Vein endothelial cell (primary cell): ENCODE measurements at places on chromosomes 11 and 22. TPM values are rescaled to one million over a fixed set of nuclear protein-coding genes. Genes with fewer than 3 reads are reported as not detected.

The TMPRSS5 gene
- total RNA-seq = 0.19 and 0.33 TPM in 2 replicates

The OR52I1 gene
- total RNA-seq = not detected in 2 replicates

The PKDREJ gene
- total RNA-seq = not detected in 2 replicates

The GLYATL2 gene
- total RNA-seq = not detected in 2 replicates

The OR2AG1 gene
- total RNA-seq = under 0.01 TPM in 1 of 2 replicates, not detected in the other

The BEST1 gene
- not detected in 2 replicates for total RNA-seq

The DUSP8 gene
- 0.57 and 1.3 TPM in 2 replicates for total RNA-seq

The NOL12 gene
- total RNA-seq = 15.0 and 21.0 TPM in 2 replicates

The CYTH4 gene
- under 0.01 and 0.10 TPM in 2 replicates for total RNA-seq

The PVALB gene
- total RNA-seq = not detected in 2 replicates

The YAP1 gene
- 54.2 and 68.9 TPM in 2 replicates for total RNA-seq

The C22orf15 gene
- 0.98 TPM in 1 of 2 replicates, not detected in the other for total RNA-seq

The IL17RA gene
- total RNA-seq = 8.3 and 10.1 TPM in 2 replicates

The C11orf86 gene
- total RNA-seq = not detected in 2 replicates

The CSNK2A3 gene
- total RNA-seq = 3.8 and 4.2 TPM in 2 replicates

The ZP1 gene
- not detected in 2 replicates for total RNA-seq

The NEFH gene
- total RNA-seq = 0.86 and 0.98 TPM in 2 replicates

The MMP12 gene
- total RNA-seq = not detected in 2 replicates

The FERMT3 gene
- total RNA-seq = 33.1 and 47.7 TPM in 2 replicates

The NTM gene
- under 0.01 and 0.29 TPM in 2 replicates for total RNA-seq

The GTF2H1 gene
- total RNA-seq = 67.9 and 85.9 TPM in 2 replicates

The MS4A14 gene
- total RNA-seq = not detected in 2 replicates

The MS4A12 gene
- not detected in 2 replicates for total RNA-seq

The KCNE3 gene
- 0.33 and 1.1 TPM in 2 replicates for total RNA-seq

The MAJIN gene
- not detected in 2 replicates for total RNA-seq

The APOBEC3B gene
- total RNA-seq = 0.98 and 2.9 TPM in 2 replicates

The SLC25A17 gene
- total RNA-seq = 16.7 and 19.7 TPM in 2 replicates

The ACTN3 gene
- total RNA-seq = 0.19 TPM in 1 of 2 replicates, not detected in the other

The POU2F3 gene
- total RNA-seq = not detected in 2 replicates

The CELSR1 gene
- 9.8 and 26.1 TPM in 2 replicates for total RNA-seq

The OR4D5 gene
- total RNA-seq = not detected in 2 replicates

The TOLLIP gene
- 34.8 and 38.5 TPM in 2 replicates for total RNA-seq

The RANGAP1 gene
- 133 and 171 TPM in 2 replicates for total RNA-seq

The PATE4 gene
- not detected in 2 replicates for total RNA-seq

The KRTAP5-2 gene
- not detected in 2 replicates for total RNA-seq

The NFAM1 gene
- not detected in 2 replicates for total RNA-seq

The SLC17A6 gene
- total RNA-seq = not detected in 2 replicates

The APOL3 gene
- 47.7 and 58.8 TPM in 2 replicates for total RNA-seq

The ROBO4 gene
- total RNA-seq = 505 and 745 TPM in 2 replicates

The GNAZ gene
- 0.96 and 1.3 TPM in 2 replicates for total RNA-seq

The CREB3L1 gene
- total RNA-seq = 0.65 and 1.3 TPM in 2 replicates

The OR52H1 gene
- 0.65 TPM in 1 of 2 replicates, not detected in the other for total RNA-seq

The ART1 gene
- not detected in 2 replicates for total RNA-seq

The ALG9 gene
- 31.6 and 34.0 TPM in 2 replicates for total RNA-seq

The KRTAP5-5 gene
- total RNA-seq = not detected in 2 replicates

The APOA4 gene
- total RNA-seq = not detected in 2 replicates

The MIOX gene
- not detected in 2 replicates for total RNA-seq

The CCND1 gene
- 323 and 360 TPM in 2 replicates for total RNA-seq
